ENCODE measurements at places on chromosomes 1 and 21.
A peak's percentile ranks its signal among the peaks of the same experiment; 100 is the strongest.

GRCh38 chr1:181469829-181470228, 13.5 kb upstream of the CACNA1E start:
- DNase-seq = no peak

- no peak for DNase-seq
Observed at GRCh38 chr1:113857776-113858175, 13.7 kb downstream of the PTPN22 start.

DNA sequence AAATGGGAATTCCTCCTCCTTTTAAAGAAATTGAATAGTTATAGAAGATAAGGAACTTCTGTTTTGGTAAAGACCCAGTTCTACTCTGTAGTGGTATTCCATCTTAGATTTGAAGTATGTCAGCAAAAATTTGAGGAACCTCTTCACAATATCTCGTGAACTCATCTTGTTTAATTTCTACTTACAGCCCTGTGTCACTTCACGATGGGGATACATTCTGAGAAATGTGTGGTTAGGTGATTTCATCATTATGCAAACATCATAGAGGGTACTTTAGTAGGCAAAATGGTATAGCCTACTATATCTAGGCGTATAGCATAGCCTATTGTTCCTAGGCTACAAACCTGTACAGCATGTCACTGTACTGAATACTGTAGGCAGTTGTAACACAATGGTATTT, 36.0 kb downstream of the ALG6 start:
- no peak for DNase-seq

GRCh38 chr1:205248793-205249601, 21.3 kb downstream of the TMCC2 start:
- peak; percentile 63 for DNase-seq

GRCh38 chr1:40096646-40096976, 441 bp downstream of the PPT1 start:
- DNase-seq = no peak

- DNase-seq = peak; percentile 54
Observed at GRCh38 chr1:179761846-179762640, 19.0 kb downstream of the FAM163A start.

DNA sequence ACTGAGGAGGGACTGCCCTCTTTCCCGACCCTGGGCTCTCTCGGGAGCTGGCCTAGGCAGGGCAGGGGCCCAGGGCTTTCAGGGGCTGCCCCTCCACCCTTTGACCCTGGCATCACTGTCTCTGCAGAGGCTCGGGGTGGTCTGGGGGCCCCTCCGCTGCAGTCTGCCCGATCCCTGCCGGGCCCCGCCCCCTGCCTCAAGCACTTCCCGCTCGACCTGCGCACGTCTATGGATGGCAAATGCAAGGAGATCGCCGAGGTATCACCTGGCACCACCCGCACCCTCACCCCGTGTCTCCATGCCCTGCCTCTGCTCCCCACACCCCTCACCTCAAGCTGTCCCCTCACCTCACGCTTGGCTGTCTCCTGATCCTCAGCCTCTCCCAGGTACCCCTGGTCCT, 5.5 kb downstream of the AMPD2 start:
- no peak for DNase-seq

DNA sequence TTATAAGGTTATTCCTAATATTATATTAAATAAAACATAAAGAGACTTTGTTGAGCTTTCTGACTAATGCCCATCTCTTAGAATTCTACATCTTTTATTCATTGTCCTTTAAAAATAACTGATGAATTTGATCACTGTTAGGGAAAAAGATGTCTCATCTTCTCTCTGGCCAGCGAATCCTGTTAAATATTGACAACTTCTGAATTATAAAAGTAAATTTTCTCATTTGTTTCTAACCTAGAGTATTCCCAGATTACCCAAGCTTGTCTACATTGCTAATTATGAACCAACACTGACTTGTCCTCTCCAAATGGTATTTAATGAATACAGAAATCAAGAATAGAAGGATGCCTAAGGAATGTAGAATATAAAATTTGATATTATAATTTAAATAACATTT, 24.8 kb upstream of the KCTD3 start:
- DNase-seq = no peak

- no peak for DNase-seq
Observed at GRCh38 chr1:175935566-175936115, 192.2 kb upstream of the TNR start.

- DNase-seq = no peak
Observed at GRCh38 chr21:23876925-23877558, 1730.2 kb downstream of the MRPL39 start.

- DNase-seq = no peak
Observed at GRCh38 chr1:26710811-26711210, 15.0 kb downstream of the ARID1A start.

GRCh38 chr1:53417074-53417511, 42.1 kb upstream of the DMRTB1 start:
- no peak for DNase-seq

DNA sequence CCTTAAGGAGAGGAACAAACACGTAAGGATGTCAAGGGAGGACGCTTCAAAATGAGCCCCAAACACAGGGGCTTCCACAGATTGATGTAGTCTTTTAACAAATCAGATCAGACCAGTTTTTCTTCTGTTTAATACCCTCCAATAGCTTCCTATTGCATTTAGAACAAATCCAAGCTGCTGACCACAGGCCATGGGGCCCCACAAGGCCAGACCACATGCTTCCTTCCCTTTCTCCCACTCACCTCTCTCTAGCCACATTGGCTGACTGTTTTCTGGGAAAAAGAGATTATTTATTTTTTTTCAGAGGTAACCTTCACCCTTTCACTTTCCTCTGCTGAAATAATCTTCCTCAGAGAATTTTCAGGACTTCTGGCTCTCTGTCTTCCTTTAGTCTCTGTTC, 380.6 kb downstream of the SIPA1L2 start:
- no peak for DNase-seq

DNA sequence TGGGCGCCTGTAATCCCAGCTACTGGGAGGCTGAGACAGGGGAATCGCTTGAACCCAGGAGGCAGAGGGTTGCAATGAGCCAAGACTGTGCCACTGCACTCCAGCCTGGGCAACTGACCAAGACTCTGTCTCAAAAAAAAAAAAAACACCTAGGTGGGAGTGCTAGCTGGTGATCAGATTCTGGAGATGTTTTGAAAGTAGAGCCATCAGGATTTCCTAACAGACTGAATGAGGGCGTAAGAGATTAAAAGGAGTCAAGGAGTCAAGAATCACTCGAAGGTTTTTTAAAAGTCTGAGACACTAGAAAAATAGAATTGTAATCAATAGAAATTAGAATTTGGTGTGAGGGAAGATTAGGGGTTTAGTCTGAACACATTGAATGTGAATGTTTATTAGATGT, 73.8 kb downstream of the HSF2BP start:
- DNase-seq = no peak

DNA sequence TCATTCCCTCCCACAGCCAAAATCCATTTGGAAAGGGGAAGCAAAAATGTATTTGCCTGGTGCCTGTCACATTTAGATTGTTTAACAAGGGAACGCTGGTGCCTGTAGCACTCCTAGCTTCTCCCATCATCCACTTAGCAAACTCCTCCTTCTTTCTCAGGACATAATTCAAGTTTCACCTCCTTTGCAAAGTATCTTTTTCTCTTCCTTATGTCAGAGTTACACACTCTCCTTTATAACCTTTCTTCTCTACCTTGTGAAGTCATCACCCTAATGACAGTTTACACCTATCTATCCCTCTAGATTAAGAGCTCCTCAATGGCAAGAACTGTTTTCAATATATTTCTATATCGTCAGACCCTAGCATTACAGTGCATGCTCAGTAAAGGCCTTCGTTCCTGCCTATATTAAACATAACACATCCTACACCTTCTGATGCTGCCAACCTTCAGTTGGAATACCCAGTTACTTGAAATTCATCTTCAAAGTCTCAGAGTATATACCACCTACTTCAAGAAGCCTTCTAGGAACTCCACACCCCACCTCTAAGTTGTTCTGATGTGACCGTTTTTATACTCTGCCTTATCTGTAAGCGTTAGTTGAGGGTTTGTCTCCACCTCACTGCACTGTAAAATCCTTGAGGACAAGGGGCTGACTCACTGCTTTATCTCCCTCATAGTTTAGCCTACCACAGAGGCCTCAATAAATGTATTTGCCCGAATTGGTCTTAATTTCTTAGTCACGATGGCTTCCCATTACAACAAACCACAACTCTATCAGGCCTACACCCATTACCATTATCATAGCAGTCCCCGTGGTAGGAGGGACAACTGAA, 1.0 kb upstream of the EPS15 start:
- peak; percentile 12 for DNase-seq

DNA sequence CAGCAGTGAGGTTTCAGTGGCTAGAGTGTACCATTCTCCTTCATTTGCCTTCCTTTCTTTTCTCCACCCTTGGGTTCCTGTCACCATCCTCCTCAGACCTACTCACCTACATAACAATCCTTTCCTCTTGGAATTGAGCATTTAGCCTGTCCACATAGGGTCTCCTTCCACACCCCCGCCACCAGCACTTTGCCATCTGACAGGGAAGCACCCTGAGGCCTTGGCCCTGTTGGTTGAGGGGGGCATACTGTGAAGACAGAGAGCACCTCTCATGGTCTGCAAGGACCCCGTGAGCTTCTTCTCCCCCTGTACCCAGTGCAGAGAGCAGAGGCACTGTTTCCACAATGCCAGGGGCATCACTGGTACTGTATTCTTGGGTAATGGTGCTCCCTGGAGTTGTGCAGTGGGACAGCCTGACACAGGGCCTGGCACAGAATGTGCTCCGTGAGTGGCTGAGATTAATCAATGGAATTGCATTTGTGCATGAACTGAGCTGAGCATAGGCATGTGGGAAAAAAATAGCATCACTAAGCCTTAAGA, 14.9 kb upstream of the SLC5A9 start:
- DNase-seq = no peak

- no peak for DNase-seq
Observed at GRCh38 chr1:115068826-115069585, 20.3 kb downstream of the TSPAN2 start.

DNA sequence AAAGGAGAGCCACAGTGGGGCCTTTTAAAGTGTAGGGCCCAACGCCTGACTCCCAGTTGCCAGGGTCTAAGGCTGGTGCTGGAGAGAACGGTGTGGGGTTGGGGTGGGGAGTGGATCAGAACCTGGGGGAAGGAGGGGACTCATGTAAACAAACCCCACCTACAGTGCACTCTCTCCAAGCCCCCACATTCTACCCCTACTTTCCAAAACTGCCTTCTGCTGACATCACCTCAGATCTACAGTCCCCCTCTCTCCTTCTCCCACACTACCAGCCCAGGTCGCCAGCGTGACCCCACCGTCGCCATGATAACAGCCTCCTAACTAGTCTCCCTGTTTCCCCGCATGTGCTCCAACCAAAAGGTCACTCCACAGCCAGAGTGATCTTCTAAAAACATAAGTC, 26.6 kb downstream of the TNNT2 start:
- no peak for DNase-seq

DNA sequence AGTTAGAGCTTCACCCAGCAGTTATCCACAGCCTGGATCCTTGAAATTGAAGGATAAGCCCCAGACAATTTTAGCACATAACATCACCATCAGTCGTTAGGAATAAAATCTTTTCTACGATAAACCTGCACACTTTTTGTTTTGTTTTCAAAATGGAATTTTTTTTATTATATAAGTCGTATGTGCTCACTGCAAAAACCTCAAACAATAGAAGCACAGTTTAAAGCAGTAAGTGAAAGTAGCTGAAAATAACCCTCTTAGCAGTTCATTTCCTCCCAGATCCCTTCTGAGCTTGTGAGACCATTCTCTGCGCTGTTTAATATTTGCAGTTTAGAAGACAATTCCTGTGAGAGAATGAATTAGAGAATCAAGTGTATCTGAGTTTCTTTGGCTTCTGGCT, 38.3 kb downstream of the ELK4 start:
- DNase-seq = no peak

DNA sequence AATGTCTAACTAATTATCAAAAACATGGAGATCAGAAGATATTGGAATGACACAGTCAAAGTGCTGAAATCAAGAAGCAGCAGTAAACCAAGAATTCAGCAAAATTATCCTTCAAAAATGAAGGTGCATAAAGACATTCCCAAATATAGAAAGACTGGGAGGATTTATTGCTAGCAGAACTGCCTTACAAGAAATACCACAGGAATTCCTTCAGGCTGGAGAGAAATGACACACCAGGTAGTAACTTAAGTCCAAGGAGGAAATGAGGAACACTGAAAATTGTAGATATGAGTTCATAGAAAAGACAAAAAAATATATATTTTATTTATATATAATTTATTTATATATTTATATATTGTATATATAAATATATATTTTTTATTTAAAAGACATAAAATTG, 217.2 kb downstream of the RPS6KC1 start:
- no peak for DNase-seq

- peak; percentile 57 for DNase-seq
Observed at GRCh38 chr1:186763107-186763506, 65.6 kb upstream of the PLA2G4A start.

DNA sequence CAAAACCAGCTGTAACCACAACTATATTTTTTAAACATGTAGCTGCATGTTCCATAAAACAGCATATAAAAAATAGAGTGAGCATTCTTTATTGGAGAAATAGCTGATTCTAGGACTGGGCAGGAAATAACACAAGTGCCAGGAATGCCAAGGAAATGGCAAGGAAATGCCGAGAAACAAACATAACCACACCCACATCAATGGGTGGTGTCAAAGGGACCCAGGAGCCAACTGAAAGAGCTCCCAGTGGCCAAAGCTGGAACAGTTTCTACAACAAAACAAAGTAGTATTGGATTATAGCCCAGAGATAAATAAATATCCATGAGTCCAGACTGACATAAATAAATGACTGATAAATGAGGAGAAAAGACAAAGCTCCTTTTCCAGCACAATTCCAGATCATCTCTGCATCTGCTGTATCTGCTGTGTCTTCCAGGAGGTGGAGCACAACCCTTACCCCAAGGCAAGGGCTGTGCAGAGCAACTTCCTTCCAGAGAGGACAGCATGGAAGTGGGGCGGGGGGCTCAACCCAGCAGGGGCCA, 28.1 kb downstream of the ADARB1 start:
- DNase-seq = no peak

GRCh38 chr1:2535455-2535854, 5.4 kb upstream of the HES5 start:
- DNase-seq = no peak

GRCh38 chr21:26769613-26770188, 75.5 kb downstream of the ADAMTS1 start:
- peak; percentile 82 for DNase-seq

DNA sequence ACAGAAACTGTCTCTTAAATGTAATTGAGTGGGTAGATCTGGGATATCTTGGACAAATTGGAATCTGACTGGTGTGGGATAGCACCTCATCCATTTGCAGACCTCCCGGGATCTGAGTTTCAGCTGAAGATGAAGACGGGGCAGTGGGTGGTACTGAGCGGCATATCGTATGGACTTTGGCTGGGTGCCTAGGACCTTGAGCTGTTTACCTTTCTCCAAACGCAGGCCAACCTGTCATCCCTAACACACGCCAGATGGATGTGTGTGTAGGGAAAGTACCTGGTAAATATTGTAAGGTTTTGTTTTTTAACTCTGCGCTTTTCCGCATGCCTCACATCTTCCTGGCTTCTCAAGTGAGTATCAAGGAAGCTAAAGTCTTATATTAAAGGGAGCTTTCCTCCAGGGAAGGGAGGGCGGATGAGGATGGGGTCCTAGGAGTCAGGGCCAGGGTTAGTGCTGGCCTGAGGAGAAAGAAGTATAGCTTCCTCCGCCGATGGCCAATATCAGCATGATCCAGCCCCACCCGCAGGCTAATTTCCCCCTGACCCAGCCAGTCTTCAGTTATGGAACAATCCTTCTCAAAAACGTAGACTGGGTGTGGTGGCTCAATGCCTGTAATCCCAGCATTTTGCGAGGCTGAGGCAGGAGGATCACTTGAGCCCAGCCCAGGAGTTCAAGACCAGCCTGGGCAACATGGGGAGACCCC, 26.2 kb downstream of the ATP8B2 start:
- DNase-seq = no peak

- no peak for DNase-seq
Observed at GRCh38 chr1:16046842-16047241, 3.3 kb downstream of the CLCNKB start.
